NAMALWA (cell line): ENCODE measurements at places on chromosomes 3 and 15.

DNA sequence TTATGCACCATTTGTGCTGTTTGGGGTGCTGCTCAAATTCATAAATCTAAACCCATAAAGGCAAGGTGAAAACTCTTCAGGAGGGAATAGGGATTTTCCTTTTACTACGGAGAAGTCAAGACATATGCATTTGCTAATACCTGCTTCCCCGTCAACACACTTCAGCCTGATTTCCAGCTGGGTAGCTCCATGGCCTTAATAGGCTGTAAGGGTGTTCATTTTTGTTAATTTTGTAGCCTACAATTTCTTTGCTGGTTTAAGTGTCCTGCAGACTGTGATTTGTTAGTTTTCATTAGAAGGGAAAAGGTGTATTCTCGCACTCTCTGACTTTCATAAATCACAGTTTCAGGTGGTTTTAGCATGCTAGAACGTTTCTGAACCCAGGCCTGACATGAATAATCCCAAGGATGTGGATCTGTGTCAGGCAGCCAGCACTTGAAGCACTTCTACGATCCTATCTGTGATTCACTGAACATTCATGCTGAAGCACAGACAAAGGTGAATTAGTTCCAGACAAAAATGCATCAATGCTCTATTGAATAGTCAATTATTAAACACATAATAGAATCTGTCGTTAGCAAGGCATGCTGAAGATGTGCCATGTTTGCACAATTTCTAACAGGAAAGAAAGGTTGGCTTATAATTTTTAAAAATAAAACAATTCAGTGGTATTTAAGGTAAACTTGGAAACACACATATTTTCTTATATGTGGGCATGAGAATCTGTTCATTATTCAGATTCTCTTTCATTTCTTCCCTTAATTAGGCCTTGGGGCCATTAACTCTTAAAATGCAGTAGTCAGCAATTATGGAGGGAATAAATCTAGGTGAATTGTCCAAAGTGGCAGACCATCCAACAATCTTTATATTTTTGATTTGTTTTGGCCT, 17.9 kb upstream of the NMNAT3 start:
- no peak for DNase-seq

DNA sequence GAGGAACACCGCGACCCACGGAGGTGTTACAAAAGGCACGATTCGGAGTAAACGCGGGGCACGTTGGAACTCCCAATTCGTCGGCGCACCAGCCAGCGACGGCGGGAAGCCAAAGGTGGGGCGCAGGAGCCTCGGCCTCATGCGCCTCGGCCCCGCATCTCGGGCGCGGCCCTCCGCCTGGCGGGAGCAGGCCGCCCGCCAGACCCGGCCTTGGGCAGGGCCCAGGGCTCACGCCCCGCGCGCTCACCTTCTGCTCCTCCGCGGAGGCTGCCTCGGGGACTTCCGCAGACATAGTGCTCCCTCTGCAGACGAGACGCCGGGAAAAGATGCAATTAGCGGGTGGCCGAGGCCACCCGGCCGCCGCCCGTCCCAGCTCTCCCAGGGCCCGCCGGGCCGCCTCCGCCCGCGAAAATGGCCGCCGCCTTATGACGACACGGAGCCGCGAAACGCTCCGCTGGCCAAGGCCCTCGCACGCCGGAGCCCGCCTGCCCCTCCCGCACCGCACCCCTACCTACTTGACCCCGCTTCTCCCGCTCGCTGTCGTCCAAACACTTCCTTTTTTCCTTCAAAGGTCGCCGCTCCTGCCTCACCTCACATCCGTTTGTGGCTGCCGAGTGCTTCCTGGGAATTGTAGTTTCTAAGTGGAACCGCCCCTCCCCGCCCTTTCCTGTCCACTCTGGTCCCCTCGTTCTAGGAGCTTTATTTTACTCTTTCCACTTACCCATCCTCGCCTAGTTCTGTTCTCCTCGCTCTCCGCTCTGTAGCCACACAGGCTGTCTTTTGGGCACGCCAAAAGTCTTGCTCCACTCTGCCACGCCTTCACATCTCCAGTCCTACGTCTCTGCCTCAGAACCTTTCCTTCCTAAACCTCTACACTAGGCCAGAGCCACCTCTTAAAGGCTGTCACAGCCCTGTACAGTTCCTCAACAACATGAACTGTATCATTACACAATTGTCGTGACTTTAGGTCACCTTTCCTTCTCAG, at the start of gene ARPP19:
Gene ARPP19 (minus strand): TSS at position 430 of the 985 bp plus-strand sequence. CDS start 138 bp downstream, at position 292.
- peak; percentile 86 for DNase-seq

DNA sequence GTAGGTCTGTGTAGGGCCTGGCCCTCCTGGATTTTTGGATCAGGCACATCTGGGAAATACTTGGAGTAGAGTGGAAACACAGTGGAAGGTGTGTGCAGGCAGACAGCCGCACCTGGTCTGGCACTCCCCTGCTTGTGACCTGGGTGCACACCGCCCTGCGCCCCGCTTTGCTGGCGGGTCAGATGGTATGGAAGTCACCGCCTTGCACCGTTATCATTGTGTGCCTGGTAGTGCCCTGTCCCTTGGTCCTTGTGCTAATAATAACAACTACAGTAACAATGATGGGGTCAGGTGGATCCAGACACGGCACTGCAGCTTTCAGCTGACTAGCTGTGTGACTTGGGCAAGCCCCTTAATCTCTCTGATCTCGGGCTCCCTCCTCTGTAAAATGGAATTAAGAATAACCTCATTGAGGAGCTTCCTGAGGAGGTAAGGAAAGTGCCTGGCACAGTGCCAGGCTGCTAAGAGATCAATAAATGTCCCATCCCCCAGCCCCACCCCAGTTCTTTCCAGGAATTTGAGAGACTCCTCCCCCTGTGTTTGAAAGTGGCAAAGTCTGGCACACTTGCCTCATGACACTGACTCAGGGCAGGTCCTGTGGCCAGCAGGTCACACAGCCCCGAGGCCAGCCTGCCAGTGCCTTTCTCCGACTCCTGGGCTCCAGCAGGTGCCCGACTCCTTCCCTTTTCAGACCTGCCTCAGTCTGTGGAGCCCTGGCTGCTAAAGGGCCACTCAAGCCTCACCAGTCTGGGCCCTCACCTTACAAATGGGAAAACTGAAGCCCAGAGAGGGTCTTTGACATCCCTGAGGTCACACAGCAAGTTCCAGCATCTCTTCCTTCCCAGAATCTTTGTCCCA, 9.8 kb downstream of the ISG20 start:
- no peak for DNase-seq

DNA sequence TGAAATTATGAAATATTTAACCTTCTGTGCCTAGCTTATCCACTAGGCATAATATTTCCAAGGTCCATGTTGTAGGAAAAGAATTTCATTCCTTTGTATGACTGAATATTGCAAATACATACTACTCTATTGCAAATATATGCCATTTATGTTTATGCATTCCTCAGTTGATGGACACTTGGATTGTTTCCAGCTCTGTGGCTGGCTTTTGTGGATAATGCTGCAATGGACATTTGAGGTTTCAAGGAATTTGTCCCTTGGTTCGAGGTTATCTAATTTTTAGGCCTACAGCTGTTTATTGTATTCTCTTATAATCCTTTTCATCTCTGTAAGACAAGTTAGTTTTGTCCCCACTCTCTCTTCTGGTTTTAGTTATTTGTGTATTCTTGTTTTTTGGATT, 7.7 kb upstream of the AADACL2 start:
- DNase-seq: no peak

- peak; percentile 94 for DNase-seq
These were observed 41.6 kb downstream of the NR2C2 start for GRCh38 chr3:14988988-14989394.

GRCh38 chr3:148878095-148878494, 13.0 kb downstream of the CPA3 start:
- DNase-seq: no peak

DNA sequence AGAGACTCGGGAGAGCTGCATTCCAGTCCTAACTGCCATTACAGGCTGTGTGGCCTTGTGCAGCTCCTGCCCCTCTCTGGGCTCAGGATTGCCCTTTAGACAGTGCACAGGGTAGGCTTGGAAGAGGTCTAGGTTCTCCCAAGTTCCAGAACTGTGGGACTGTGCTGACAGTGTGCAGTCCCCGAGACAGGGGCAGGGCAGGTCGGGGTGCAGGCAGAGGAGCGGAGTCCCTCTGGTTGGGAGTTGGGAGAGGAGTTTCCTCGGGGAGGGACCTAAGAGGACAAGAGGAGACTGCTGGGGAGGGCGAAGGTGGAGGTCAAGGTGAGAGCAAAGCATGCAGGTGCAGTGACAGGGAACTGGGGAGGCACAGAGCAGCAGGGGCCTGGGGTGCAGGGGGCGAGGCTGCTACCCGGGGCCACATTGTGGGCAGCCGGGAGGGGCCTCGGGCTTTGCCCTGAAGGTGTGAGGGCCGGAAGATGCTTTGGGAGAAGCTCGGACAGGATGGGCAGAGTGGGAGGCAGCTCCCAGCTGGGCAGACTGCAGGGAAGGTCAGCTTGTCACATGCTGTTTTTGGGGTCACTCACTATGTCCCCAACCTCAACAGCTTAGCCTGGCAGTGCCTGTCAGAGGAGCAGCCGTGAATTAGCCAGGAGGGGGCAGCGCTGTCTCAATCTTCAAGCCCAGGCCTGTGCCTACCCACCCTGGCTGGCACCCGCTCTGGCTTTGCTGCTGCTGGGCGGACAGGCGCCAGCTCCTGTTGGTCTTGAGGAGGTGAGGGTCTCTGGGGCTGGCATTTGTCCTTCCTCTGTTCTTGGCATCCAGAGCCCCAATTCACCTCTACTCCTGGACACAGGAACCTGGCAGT, 15.4 kb upstream of the CSPG4 start:
- DNase-seq: peak; percentile 69

DNA sequence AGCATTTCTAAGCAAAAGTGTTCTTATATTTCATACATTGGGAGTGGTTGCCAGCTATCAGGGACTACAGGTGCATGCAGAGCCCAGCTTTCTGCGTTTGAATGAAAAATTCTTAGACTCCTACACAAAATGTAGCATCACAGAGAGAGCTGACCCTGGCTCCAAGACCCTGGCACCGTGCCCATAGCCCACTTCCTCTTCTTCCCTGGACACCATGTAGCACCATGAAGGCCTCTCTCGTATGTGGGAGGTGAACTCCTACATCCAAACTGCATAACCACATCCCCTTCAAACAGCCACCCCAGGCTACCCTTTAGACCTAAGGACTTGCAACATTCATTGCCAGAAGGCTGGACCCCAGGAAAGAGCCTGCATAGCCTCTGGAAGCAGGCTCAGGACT, 35.8 kb upstream of the ATOSA start:
- no peak for DNase-seq

- no peak for DNase-seq
These were observed 341.0 kb upstream of the RASGRP1 start for GRCh38 chr15:38905632-38906031.

- DNase-seq: no peak
These were observed 36.2 kb downstream of the VGLL3 start for GRCh38 chr3:86954747-86955146.
